ENCODE measurements at places on chromosomes 2 and 18.

DNA sequence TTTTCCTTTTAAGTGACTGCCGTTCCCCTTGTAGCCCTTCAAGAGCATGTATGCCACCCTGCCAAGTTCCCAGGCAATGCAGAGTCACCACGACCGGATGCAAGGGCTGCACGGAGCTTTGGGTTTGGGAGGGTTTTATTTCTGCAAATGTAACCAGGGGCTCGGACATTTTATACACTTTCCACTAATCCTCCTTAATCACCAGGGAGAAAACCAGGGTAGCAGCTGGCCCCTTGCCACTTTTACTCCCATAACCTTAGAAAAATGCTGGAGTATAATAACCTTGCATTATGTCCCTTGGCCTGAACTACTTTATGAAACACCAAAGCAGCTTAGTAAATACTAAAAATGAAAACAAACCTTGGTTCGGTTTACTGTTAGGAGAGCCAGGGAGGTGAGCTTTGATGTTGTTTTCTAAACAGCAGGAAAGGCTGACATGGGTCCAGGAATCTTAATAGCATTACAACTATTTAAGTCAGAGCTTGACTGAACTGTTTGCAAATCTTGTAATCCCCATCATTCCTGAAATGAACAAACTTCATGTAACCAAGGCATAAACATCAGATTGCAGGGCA lies 152.8 kb upstream of the RIOK3 start:
- no peak for DNase-seq

GRCh38 chr18:44556296-44556695 lies 124.4 kb upstream of the SETBP1 start:
- no peak for DNase-seq

GRCh38 chr2:162118166-162119031 lies 33.6 kb downstream of the GCG start:
- no peak for DNase-seq

GRCh38 chr2:873027-873426 lies 77.6 kb upstream of the SNTG2 start:
- DNase-seq = no peak

GRCh38 chr2:73260338-73260984 lies 23.8 kb downstream of the FBXO41 start:
- no peak for DNase-seq

- DNase-seq = no peak
Measured at GRCh38 chr18:55529581-55529980, 58.4 kb downstream of the TCF4 start.

DNA sequence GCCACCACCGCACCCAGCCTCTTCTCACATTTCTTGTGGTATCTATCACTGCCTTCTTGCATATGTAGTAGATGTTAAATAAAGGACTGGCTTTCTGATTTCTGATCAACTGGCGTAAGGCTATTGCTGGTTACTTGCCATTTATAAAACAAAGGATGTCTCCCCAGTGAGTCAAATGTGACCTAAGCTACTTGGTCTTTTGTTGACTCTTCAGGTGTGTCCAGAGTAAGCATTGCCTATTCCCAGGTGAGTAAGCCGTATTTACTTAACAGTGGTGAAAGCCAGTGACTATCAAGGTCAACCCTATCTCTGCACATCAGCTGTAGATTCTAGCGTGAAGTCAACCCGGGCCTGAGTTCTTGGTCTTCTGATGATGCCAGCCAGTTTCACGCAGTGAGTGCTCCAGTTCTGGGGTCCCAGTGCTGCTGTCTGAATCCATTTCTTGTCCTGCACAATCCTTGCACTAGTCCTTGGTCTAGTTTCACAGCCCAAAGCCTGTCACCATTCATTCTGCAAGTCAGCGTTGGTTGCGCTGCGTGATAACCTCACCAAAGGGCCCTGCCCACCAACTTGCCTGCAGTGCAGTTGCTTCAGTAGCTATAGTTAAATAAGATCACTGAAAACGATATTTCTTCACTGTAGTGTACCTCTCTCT lies 120.2 kb downstream of the GBX2 start:
- DNase-seq = no peak

- no peak for DNase-seq
Measured at GRCh38 chr2:105812180-105813044, 67.7 kb downstream of the NCK2 start.

DNA sequence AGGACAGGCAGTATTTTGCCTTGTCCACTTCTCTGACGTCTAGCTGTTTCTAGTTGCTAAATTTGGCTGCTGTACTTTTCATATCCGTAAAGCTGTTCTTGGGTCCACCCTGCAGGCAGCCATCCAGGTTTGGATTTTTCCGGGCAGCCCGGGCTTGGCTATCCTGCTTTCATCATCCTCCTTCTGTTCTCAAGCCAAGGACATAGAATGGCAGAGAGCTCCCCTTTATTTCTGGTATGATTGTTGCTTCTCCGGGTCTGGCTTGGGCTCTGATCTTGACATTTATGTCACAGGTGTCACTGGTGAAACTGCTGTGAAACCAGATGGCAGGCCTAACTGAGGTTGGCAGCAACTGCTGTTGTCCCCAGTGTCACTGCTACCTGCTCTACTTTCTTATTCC lies 35.5 kb downstream of the SCN2A start:
- DNase-seq = peak; percentile 2

- DNase-seq = no peak
Measured at GRCh38 chr2:101361522-101361921, 25.8 kb downstream of the CREG2 start.

DNA sequence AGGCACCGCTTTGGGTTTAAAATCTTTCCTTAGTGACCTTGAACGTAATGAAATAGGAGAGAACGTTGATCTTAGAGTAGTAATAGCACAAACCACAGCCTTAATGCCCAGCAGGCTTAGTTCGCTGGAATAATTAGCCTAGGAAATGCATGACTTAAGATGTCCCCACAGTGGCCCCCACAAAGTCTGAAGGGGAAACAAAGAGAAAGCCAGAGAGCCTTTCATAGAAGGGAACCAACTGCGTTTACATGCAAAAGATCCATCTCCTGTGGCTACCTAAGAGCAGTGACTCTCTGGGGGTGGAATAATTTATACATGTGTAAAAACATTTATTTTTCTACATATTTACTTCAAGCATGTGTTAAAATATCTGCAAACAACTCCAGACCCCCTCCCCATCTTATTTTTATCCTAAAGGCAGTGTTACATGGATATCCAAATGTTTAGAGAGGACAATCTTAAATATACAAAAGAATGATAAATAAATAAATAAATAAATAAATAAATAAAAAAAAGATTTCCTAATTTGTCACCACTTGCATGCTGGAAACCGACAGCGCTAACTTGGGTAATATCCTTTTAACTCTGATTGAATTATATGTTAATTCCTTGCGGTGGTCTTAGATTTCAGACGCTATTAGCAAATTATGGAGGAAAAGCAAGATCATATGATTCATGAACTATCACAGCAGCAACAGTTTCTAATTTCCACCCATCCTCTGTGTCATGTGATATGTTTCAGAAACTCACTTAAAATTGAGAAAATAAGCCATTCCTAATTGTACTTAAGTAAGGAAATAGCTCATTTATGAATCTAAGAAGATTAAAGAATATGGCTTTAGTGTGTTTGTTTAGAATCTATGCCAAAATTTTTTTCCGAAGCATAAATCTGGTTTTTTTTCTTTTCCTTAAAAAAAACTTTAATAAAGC lies 23.4 kb upstream of the CYP1B1 start:
- no peak for DNase-seq

DNA sequence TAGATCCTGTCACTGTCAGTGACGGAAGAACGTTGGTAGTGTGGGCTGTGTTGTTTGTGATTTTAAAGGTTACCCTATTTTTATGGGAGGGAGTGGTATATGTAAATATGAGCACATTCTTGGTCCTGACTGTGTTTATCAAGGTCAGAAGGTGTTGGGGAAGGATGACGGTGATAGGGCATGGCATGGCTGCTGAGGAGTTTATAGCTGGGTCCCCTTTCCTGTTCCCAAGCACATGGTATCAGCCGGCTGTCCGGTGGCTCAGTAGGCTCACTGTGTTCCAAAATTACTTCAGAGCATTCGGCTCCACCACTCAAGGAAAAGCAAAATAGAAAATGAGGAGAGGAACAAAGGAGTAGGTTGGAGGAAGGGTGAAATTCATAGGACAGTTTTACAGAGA lies 28.6 kb downstream of the IRS1 start:
- DNase-seq = no peak

GRCh38 chr18:41150316-41150715 lies 804.7 kb upstream of the PIK3C3 start:
- no peak for DNase-seq

DNA sequence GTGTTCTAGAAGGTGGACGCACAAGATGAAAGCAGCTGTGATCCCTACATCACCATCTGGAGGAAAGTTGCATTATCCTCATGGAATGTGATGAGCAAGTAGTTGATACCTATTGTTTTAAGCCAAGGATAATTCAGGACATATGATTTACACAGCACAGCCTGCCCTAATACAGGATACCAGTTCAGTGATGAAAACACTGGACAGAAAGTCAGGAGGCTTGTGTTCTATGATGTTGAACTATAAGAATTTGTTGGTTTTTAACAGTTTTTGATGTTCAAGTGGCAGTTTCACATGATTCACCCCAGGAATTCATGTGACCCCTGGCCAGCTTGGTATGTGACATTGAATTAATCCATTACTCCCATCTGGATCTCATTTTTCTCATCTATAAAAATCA lies 6.2 kb upstream of the CHST10 start:
- DNase-seq = no peak

GRCh38 chr2:3396920-3397559 lies 17.5 kb downstream of the TRAPPC12 start:
- DNase-seq = no peak

DNA sequence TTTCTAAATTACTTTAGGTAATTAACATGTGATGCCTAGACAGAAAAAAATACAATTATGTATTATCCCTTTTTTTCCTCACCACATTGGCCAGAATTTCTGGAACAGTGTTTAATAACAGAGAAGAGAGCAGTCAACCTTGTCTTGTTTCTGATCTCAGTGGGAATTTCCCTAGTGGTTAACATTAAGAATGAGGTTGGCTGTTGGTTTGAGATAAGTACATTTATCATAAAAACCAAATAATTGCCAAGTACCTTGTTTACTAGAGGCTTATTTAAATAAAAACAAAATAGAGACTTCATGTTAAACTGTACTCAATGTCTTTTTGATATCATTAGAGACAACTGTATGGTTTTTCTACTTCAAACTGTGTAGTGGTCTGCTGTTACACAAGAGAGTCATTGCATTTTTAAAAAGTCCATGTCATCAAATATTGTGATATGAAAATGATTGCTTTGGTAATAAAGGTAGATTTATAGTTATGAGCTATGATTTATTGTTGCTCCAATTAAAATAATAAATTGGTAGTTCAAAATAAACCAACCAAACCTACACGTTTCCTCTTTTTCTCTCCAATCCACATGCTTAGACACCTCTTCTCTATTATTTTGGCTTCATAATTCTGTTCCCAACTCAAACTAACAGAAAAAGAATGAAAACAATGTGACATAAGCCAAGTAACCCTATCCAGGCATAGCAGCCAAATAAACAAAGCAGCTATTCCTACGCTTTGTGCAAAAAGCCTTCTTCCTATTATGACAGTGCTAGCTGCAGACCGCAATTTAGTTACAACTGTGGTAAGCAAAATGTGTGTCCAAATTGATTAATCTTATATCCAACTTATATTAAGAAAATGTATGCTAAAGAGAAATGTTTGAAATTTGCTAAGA lies 20.9 kb upstream of the TANK start:
- DNase-seq = no peak

- no peak for DNase-seq
Measured at GRCh38 chr2:215637651-215638050, 201.8 kb upstream of the FN1 start.

Measured in hindlimb muscle (tissue), 1 donor.